Right atrium auricular region (tissue), 2 donors: ENCODE measurements at places on chromosomes 5 and 9. TPM values are rescaled to one million over a fixed set of nuclear protein-coding genes. Genes with fewer than 3 reads are reported as not detected.

GRCh38 chr5:102539562-102539961, 40.8 kb upstream of the SLCO6A1 start:
- DNase-seq = no peak

GRCh38 chr5:83265318-83265717, 188.0 kb downstream of the XRCC4 start:
- no peak for DNase-seq

DNA sequence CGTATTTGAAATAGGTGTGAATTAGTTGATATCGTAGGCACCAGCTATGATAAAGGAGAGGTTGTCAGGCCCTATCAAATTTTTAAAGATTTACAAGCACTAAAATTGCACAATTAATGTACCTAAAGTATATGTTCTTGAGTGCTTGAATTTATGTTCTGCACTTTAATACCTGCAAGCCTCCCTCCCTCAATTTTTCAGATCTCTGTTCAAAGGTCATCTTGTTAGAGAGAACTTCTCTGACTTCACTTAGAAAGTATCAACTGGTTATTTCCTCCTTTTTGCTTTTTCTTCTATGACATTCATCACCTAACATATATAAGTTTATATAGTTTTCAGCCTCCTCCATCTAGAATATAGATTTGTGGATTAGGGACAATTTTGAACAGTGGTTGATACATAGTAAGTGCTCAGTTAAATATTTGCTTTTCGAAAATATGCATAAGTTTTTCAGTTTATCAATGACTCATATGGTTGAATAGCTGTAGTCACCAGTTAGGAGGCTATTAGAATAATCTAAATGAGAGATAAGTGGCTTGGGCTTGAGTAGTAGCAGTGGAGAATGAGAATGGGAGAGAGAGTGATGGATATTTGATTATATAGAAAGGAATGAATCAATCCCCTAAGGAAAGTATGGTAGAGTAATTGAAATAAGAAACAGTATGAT, 37.3 kb downstream of the LOX start:
- no peak for DNase-seq

Gene QRFP
- total RNA-seq = not detected

- peak; percentile 78 for DNase-seq
Measured at GRCh38 chr9:133658442-133659431, 22.6 kb downstream of the DBH start.

GRCh38 chr9:130844044-130844451, 9.0 kb downstream of the ABL1 start:
- peak; percentile 58 for DNase-seq

DNA sequence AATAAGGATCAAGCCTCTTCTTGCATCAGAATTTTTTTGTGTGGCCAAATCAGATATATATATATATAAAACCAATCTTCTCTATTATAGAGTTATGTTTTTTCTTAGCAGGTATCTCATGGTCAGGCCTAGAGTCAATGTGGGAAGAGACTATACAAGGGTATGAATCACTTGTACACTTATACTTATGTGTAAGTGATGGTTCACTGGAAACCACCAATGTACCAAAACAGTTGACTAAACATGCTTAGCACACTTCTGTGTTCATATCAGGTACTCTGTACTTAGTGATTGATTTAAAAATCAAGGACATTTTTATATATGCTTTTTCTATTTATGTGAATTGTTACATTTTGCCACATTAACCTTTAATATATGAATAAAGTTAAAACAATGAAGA, 92.6 kb downstream of the CWC27 start:
- no peak for DNase-seq

DNA sequence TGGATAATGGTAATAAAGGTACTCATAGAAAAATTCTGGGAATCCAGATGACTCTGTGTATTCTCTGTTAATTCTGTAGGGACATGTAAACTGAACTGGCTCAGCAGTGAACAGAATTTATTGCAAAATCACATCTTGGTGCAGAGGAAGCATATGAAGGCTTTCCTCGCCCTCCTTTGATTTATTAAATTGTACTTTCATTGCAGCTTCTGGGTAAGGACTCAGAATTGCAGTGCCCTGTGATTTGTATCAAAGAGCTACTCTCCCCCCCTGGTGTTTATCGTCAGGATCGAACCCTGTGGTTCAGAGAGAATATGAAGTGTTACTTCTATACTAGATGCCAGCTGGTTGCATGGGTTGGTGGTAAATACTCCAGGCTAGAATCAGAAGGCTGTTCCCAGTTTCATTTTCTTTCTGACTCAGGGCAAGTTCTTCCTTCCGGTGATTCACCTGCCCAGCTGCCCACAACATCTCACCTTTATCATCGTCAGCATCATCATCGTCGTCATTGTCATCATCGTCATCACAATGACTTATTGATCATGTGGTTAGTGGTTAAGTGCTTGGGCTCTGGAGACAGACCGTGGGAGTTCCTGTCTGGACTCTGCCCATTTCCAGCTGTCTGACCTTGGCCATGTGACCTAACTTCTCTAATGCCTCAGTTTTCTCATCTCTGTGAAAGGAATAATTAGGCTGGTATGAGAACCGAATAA, 238.8 kb downstream of the ARHGAP26 start:
- peak; percentile 59 for DNase-seq

GRCh38 chr5:143064676-143065075, 294.5 kb downstream of the ARHGAP26 start:
- DNase-seq = no peak

DNA sequence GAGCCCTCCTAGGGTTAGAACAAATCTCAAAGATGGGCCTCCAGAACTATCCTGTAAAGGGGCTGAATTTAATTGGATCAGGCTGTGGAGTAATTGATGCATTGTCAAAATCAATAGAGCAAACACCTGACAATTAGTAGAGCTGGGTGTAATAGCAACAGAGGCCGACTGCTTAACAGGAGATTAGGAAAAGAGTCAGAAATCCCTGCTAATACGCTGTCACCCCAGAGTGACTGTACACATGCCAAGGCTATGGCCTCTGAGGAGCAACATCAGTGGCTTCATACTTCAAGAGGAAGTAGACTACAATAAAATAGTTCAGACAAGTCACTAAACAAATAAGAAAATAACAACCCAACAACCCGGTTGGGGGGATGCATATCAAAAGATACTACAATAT, 18.7 kb upstream of the GRPEL2 start:
- DNase-seq = no peak

GRCh38 chr5:178314961-178315820, 82.6 kb upstream of the PHYKPL start:
- DNase-seq = no peak

DNA sequence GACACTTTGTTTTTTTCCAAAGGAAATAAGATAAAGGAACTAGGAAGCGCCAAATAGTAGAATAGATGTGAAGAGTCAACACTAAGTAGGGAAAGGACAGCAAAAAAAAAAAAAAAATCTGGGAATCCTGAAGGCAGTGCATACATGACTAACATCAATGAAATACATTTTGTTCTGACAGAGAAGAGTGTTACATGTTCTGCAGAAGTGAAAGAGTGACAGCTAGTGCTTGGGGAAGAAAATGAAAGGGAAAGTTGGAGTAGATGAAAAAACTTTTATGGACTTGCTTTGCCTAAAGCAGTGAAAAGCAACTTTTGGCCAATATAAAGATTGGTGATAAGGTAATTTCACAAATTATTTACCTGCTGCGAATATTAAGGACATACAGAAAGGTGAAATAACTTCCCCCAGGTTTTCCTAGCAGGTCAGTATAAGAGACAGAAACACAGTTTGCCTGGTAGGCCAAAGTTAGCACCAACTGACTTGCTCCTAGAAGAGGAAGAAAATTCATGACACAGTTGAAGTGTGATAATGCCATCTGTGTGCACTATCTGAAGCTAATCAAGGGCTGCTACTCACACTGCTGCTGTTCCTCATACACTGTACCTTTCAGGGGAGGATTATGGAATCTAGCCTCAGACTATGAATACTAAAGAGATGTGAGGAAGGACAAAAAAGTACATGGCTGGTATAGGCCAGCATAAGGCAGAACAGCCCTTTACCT, 38.6 kb downstream of the RANBP6 start:
- DNase-seq = no peak

- DNase-seq = no peak
Measured at GRCh38 chr9:10331157-10331556, 281.6 kb downstream of the PTPRD start.

- no peak for DNase-seq
Measured at GRCh38 chr5:112720576-112720975, 17.1 kb upstream of the APC start.

DNA sequence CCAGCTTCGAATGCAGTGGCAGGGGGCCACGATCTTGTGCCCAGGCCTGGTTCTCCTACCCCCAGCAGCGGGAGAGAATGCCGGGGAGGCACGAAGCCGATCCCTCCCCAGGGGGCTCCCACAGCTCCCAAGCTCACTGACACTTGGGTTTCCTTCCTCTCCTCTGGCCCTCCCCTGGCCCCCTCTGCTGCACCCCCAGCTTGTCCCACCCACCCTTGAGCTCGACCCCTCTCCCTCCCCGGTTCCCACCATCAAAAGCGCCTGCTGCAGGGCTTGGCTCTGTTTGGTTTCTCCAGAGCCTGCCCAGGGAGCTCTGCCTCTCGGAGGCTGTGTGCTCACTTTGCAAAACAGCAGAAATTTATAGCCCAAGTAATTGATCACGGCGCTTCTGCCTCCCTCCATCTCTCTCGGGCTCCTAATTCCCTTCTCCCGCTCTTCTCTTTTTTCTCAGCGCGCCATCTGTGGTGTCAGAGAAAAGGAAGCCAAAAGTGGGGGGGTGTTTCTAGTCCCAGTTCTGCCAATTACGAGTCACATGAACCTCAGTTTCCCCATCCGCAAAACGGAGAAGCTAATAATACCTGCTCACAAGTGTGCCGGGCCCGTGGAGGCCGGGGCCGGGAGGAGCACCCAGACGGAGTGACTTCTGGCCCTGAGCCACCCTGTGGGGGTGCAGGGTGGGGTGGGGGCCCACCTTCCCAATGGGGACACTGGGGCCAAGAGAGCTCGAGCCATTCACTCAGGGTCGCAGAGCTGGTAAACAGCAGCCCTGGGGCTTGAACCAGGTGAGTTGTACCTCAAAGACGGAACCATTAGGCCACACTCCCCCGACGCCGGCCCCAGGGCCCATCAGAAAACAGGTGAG, 141.2 kb upstream of the IER5L start:
- peak; percentile 52 for DNase-seq

DNA sequence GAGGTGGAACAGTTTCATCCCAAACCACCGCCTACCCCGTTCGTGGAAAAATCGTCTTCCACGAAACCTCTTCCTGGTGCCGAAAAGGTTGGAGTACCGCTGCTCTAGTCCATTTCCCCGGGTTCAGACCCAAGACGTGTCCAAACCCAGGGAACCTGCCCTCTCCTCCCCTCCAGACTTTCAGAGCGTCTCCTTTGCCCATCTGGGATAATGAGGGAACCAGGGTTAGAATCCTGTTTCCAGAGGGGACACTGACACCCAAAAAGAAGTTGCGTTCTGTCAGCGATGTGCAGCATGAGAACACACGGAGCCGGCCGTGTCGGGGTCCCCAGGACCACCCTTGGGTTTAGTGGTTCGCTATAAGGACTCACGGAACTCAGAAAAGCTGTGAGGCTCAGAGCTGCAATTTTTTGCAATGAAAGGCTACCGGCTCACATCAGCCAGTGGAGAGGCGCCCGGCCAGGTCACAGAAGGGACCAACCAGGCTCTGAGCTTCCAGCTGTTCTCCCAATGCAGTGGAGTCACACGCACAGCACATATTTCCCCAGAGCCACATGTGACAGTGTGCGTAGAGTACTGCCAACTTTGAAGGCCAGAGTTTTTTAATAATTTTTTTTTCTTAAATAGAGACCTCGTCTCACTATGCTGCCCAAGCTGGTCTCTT, 19.4 kb downstream of the LAMC3 start:
- no peak for DNase-seq

DNA sequence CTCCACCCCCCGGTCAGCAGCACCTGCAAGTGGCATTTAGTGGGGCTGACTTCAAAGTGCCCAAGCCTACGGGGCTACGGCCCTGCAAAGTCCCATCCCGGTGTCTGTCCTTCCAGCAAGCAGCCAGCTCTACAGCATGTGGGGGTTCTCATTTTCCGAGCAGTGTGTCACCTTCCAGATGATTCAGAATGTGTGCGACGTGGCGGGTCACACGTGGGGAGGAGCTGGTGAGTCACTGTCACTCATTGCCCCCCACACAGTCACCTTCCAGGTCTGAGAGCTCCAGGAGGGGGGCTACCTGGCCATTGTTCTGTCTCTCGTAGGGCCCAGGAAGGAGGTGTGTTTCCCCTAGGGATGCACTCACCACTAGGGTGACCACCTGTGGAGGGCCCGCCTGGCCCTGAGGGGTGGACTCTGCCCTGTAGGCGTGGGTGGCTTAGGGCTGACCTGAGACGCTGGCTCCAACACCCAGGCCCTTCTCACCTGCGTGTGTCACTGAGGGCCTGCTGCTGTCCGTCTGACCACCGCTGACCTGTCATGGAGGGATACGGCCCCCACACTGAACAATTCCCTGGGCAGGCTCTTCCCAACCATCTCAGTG, 70.2 kb downstream of the SEMA4D start:
- DNase-seq = no peak
